ENCODE measurements at places on chromosomes 12 and 14.

GRCh38 chr12:43760396-43760795 lies 1.6 kb downstream of the IRAK4 start:
- no peak for DNase-seq

- DNase-seq, result no peak
These were observed 313.0 kb upstream of the PRKD1 start for GRCh38 chr14:30240685-30241084.

DNA sequence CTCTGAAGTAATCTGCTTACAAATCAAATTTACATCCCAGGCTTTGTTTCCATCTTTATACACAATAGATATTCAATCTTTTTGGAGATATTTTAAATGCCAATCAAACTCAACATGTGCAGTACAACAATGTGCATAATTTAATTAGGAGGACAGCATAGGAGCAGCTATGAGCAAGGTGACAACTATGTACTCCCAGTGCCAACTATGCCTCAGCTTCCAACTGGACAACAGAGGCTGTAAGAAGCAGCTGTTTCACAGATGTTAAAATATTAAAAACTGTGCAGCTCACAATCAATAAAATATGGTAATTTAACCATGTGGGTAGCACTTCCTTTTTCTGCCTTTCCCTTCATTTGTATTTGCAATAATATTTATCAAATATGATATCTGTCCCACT lies 99.9 kb downstream of the ST8SIA1 start:
- no peak for DNase-seq

- DNase-seq, result no peak
These were observed 249.2 kb downstream of the TTC6 start for GRCh38 chr14:37844614-37845013.

DNA sequence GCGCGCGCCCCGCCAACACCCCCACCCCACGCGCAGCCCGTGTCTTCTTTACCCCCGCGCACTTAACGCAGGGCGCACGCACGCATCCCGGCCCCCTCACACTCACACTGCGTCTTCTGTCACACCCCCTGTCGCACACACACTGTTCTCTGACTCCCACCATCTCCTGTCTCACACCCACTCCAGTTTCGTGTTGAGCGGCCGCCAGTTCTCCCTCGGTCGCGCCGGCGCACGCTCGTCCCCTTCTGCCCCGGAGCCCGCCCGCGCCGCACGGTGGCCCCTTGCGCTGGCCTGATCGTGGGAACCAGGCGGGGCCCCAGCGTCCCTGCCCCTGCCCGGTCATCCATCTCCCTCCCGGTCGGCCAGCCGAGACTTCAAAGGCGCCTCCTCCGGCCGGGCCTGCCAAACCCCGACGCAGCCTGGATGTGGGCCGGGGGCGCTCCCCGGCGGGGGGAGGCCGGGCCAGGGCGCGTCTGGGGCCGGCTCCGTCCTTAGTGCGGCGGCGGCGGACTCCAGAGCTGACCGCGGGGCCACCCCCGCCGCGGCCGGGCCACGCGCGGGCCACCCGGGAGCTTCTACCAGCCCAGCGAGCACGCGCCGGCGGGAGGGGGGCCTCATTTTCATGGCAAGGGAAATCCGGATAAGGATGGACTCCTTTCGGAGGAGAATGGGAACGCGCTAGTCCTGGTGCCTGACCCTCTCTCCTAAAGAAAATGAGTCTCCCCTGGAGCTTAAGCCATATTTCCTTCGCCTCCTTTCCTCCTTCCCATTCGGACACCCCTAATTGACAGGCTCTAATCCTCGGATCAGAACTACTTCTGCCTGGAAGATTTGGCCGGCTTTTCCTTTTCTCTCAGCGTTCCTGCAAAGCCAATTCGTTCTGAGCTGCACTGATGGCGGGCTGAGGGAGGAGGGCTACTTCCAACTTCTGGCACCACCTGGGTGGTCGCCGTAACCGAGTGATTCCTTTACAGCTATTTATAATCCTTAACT lies 82.0 kb upstream of the HMGA2 start:
- peak; percentile 7 for DNase-seq

- no peak for DNase-seq
These were observed at the start of gene KDM5A for GRCh38 chr12:389142-390096. KDM5A (minus strand) TSS chr12:389320; CDS start chr12:389091, 229 bp downstream.
